ENCODE measurements at places on chromosomes 6 and 20.

DNA sequence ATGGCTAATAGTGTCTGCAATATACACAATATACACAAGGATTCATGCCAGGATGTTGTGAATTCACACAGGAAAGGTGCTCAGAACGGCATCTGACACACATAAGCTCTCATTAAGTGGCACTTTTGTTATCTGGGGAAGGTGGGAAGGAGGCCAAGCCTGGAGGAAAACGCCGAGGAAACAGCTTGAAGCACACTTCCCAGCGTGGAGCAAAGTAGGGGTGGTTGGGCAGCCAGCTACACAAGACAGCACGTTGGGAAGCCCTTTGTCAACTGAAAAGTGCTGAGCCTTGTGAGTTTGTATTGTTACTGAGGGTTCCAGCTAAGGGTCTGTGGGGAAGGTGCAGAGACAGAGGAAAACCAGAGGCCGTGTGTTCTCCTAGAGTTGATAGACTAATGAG is 181.0 kb downstream of the ZMYND8 start:
- no peak for DNase-seq

DNA sequence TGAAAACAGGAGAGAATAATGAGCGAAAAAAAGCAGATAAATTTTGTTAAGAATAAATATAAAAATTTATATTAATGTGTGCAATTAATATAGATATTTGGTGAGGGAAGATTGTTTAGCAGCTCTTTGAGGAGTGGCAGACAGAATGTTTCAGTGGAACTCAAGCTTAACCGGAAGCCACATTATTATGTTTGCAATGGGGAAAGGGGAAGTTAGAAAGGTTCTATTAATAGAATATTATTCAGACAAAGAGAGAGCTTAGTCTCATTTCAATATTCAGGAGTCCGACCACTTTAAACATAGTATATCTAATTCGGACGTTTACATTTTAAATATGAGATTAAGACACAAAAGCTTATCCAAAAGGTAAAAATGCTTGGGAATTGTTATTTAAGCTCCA is 81.6 kb upstream of the KHDRBS2 start:
- no peak for DNase-seq

DNA sequence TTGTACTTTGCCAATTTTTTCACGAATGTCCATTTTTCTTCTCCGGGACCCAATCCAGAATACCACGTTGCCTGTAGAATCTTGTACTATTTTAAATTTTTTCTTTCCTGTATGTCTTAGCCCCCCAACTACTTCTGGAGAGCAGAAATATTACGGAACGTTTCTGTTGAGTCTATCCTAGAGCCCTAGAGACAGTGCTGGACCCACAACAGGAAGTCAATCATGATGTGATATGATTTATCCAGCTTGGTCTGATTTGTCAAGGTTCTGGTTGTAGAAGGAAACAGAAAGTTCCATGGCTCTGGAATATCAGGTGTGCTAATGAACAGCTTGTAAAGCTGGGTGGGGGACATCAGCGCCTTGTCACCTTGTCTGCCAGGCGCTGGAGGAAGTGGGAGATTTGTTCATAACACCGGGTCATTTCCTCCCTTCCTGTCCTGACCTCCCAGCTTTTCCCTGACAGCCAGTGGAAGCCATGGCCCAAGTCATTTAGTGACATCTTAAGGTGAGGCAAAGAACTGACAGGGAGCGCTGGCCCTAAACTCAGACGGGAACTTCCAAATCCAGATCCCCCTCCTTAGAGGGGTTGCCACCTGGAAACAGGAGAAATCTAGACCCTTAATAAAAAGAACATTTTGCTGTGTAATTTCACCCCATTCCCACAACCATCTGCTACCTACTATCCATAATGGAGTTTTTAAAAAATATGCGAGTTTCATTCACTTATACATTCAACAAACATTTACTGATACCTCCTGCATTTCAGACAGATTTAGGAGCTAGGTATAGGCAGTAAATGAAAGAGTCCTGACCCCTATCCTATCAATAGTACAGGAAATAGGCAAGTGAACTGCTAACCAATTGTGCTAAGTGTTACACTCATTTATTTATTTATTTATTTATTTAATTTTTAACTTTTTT is 130.5 kb downstream of the ZFP64 start:
- peak; percentile 88 for DNase-seq

DNA sequence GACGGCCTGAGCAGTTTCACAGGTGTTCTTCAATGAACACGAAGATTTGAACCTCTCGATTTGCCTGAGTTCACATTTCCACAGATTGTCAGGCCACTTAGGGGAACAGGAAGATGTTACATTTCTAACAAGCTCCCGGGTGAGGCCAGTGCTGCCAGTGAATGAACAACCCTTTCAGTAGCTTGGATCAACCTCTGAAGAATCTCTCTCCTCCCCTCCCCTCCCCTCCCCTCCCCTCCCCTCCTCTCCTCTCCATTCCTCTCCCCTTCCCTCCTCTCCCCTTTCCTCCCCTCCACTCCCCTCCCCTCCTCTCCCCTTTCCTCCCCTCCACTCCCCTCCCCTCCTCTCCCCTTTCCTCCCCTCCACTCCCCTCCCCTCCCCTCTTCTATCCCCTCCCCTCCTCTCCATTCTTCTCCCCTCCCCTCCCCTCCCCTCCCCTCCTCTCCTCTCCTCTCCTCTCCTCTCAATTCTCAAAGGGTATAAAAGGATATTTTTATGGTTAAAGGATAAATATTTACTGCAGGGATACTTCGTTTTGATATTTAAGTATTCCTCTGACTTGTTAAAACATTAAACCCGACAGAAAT is 114.1 kb upstream of the INSM1 start:
- DNase-seq, result no peak

- no peak for DNase-seq
Measured at GRCh38 chr20:35743693-35744491, 1.8 kb upstream of the RBM39 start.

GRCh38 chr6:147676495-147677199 is 168.2 kb downstream of the SAMD5 start:
- no peak for DNase-seq

DNA sequence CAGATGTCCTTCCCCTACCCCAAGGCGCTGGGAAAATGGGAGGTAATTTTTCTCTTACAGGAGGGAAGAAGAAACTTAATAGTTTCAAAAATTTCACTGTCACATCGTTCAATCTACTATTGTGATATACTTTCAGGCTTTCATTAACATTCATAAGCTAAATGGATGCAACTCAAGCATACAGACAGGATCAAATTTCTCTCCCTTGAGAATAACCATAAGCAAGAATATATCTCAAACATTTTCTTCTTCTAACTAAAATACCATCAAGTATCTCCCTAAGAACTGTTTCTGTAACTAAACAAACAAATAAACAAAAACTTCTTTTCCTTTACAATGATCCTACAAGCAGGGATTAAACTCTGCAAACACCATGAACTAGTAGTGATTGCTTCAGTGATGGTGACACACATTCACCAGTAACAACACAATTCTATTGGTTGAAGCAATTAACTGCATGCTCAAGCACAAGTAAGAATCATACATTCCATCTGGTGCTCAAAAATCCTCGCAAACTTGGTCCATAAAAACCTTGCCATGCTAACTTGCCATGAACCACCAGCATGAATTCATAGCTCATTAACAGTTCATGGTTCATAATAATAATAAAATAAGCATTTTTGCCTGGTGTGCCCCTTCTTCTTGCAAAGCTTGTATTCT is 183.8 kb downstream of the PTPRK start:
- DNase-seq, result no peak

- DNase-seq, result peak; percentile 91
Measured at GRCh38 chr20:49690899-49691620, 22.6 kb downstream of the B4GALT5 start.

DNA sequence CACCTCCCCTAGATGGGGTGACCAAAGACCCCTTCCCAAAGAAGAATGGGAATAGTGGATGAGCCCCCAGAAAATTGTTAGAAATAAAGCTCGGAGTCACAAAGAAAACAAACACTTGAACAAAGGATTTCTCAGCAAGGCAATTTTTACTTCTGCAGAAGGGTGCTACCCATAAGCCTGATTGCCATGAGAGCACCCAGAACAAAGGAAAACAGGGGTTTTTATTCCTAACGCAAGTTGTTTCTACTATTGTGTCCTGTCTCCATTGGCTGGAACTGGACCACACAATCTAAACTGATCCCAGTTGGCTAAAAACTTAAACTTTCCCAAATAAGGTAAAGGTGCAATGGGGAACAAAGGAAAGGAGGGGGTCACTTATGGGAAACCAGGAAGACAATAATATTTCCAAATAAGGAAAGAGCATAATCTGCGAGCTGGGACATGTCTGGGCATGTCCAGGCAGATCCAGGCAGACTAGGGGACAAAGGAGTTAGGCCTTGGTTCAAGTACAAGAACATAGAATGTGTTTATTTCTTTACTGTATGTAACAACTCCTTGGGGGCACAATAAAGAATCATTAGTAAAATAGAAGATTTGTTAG is 20.0 kb downstream of the HLA-B start:
- DNase-seq, result no peak

DNA sequence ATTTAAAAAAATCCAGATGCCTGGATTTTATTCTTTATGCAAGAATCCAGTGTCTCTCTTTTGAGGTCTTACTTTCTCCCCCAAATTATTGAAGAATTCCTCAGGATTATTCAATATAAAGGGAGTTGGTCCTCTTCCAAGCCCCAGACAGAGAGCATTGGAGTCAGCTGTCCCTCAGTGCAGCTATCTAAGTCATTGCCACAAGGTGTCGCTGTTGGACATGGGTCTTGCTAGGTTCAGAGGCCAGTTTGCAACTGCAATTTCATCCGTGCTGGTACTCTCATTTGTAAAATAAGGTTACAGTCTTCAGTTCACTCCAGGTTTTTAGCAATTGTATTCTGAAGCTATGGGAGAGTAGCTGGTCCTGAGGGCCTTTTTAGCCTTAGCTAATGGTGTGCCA is 27.8 kb downstream of the CCN2 start:
- peak; percentile 79 for DNase-seq

DNA sequence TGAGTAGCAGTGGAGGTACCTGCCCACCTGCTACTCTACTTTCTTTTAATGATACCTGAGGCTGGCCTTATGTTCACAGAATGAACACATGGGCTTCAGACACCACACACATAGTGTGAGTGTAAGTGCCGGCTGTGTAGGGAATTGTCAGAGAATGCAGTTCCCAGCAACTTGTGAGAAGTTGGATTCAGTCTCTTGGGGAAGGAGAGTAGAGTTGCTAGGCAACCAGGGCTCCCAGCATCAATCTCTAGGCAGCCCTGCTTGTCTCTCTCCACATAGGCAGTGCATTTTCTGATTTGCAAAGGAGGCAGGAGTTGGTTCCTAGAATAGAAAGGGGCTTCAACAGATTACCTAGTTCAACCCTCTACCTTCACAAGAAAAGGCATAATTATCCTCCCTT is 74.1 kb downstream of the BFSP1 start:
- no peak for DNase-seq

- no peak for DNase-seq
Measured at GRCh38 chr6:4613381-4613780, 162.8 kb upstream of the CDYL start.

GRCh38 chr6:113672491-113673149 is 184.5 kb upstream of the MARCKS start:
- no peak for DNase-seq

DNA sequence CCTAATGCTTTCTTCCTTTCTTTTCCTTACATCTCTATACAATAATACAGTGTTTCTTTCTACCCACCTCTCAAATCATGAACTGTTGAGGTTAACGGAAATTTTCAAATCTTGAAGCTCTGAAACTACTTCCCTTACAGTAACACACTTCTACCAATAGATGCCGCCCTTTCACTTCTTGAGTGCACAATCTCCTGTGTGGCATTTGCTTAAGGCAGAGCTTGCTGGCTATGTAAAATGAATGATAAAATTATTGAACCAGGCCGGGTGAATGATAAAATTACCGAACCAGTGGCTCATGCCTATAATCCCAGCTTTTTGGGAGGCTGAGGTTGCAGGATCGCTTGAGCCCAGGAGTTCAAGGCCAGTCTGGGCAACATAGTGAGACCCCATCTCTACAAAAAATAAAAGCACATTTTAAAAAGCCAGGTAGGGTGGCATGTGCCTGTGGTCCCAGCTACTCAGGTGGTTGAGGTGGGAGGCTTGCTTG is 56.8 kb downstream of the KCNS1 start:
- DNase-seq, result peak; percentile 87

- no peak for DNase-seq
Measured at GRCh38 chr6:75306064-75306463, 21.5 kb upstream of the TMEM30A start.

GRCh38 chr6:142763205-142763604 is 181.8 kb downstream of the HIVEP2 start:
- no peak for DNase-seq

GRCh38 chr6:45812922-45813321 is 202.7 kb downstream of the CLIC5 start:
- no peak for DNase-seq

DNA sequence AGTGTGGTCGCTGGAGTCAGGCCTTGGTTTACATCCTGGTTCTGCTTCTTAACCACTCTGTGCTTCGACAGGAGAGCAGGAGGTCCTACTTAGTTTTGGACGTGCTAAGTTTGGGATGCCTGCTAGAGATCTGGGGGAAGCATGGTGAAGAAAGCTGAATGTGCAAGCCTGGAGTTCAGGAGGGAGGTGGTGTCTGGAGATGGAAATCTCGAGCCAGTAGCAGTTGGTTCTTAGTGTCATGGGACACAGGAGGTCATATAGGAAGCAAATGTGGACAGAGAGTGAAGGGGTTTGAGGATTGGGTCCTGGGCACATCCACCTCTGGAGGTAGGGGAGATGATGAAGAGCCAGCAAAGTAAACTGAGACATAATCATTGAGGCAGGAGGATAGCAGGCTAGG is 131.4 kb downstream of the SYCP2 start:
- no peak for DNase-seq

DNA sequence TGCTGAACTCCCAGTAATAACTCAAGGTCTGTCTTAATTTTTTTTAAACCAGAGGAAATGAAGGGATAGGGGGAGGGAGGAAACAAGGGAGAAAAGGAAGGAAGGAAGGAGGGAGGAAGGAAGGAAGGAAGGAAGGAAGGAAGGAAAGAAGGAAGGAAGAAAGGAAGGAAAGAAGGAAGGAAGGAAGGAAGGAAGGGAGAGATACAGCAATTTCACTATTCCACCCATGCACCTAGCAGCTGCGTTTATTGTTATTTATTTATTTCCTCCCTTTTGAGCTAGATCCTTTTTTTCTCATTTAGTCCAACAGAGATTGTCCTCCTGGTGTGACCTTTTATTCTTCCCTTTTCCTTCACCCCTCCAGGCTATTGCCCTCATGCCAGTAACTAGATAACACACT is 97.6 kb downstream of the PKHD1 start:
- DNase-seq, result no peak

DNA sequence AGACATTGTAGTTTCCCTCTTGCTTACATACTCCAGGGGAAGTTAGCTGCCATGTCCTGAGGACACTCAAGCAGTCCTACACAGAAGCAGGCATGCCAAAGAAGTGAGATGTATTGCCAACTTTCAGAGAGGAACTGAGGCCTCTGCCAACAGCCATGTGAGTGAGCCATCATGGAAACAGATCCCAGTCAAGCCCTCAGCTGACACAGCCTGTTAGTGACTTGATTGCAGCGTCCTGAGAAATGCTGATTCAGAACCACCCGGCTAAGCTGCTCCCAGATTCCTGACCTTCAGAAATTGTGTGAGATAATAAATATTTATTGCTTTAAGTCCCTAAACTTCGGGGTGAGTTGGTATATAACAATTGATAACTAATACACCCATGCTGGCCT is 38.1 kb downstream of the GSTA2 start:
- no peak for DNase-seq

- no peak for DNase-seq
Measured at GRCh38 chr6:113622254-113622653, 234.9 kb upstream of the MARCKS start.

GRCh38 chr6:88584581-88585275 is 378.7 kb downstream of the RNGTT start:
- DNase-seq, result no peak

- DNase-seq, result no peak
Measured at GRCh38 chr6:130503146-130503545, 137.3 kb downstream of the TMEM200A start.

Data from HT-29 (cell line).